ENCODE measurements at places on chromosomes 6 and 20.

DNA sequence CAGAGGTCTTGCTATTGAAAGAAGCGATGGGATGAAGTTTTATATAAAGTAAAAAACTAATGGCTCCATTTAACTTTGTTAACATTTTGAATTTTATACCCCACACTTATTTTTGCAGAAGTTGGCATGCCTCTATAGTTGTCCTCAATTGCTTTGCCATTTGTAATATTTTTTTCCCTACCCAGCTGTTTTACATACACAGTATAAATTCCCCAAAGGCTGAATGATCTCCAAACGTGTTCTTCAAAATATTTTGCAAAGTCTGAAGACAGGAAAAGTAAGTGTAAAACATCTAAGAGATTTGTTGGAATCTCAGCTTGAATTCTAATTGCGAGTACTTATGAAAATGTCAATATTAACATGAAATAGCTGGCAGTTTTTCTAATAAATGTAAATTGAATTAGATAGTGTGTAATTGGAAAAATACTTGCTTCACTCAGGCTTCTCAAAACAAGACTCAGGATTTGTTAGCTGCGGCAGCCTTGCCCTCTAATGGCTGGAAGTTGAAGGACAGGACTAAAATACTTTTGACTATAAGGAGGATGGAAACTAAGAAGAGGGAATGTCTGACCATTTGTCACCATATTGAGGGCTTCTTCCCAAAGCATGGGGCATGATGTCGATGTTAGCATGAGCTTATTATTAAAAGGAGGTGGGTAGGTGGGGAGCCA is 226.8 kb downstream of the UST start:
- DNase-seq, result no peak

GRCh38 chr6:41965429-41966213 is 24.0 kb upstream of the CCND3 start:
- DNase-seq, result no peak

GRCh38 chr20:4883546-4883945 is 117.8 kb downstream of the SLC23A2 start:
- no peak for DNase-seq

DNA sequence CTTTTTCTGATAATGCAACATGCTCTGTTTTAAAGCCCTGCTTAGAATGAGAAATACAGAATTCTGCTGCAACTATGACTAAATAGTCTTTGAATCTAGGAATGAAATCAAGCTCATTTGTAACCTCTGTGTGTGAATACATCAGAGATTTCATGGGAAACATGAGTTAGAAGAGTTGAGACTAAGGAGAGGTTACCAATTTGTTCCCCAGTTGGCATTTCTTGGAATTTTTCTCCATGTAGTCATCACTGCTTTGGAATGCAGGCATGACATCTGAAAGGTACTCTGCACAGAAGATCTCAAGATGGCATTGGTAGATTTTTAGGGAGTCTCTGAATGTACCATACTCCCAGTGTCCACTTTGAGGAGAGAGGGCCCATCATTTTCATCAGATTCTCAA is 237.2 kb downstream of the TFAP2A start:
- DNase-seq, result no peak

DNA sequence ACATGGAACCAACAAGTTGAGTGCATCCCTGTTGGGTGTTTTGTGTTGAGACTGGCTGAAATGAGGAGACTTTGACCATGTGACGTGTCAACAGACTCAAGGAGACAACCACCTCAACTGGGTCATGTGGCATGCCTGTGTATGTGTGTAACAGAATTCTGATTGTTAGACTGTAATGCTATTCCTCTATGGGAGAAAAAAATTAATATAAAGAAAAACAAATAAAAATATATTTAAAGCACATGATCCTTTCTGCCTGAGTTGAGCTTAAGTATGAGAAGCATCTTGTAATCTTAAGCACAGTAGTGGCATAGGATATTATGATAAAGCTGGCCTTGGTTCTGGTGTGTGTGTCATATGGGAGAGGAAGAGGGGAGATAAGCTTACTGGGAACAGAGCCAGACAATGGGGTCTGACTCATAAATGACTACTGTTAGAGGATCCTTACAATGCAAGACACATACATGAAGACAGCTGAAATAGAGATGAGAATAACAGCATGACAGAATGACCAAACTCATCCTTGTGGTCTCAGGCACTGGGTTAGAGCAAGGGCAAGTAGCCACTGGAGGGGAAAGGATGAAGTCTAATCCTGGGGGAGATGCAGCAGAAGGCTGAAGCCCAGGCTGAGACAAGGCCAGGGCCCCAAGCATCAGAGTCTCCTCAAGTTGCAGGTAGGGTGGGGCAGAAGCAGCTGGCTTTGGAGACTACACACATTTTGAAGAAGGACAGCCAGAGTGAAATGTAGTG is 9.2 kb downstream of the TP53INP2 start:
- DNase-seq, result no peak

GRCh38 chr20:38871560-38871953 is 54.7 kb upstream of the FAM83D start:
- DNase-seq, result no peak

Data from activated gamma-delta T cell treated with anti-CD3 and anti-CD28 coated beads, Interleukin-2, amount 50 U/mL, for 16 hours (primary cell).